ENCODE measurements at places on chromosomes 7 and 10.

DNA sequence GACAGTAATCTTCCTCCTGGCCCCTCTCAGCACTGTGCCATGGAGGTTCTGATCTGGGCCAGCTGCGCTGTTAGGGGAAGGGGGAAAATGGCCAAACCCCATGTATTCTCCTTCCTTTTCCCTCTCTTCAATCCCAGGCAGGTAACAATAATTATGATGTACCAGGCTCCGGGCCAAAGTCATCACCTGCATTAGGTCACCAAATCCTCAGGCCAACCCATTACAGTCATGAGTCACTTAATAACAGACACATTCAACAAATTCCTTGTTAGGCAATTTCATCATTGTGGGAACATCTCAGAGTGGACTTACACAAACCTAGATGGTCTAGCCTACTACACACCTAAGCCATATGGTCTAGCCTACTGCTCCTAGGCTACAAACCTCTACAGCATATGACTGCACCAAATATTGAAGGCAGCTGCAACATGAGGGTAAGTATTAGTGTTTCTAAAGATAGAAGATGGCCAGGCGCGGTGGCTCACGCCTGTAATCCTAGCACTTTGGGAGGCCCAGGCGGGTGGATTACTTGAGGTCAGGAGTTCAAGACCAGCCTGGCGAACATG is 2.2 kb upstream of the HSPB1 start:
- DNase-seq, result no peak

DNA sequence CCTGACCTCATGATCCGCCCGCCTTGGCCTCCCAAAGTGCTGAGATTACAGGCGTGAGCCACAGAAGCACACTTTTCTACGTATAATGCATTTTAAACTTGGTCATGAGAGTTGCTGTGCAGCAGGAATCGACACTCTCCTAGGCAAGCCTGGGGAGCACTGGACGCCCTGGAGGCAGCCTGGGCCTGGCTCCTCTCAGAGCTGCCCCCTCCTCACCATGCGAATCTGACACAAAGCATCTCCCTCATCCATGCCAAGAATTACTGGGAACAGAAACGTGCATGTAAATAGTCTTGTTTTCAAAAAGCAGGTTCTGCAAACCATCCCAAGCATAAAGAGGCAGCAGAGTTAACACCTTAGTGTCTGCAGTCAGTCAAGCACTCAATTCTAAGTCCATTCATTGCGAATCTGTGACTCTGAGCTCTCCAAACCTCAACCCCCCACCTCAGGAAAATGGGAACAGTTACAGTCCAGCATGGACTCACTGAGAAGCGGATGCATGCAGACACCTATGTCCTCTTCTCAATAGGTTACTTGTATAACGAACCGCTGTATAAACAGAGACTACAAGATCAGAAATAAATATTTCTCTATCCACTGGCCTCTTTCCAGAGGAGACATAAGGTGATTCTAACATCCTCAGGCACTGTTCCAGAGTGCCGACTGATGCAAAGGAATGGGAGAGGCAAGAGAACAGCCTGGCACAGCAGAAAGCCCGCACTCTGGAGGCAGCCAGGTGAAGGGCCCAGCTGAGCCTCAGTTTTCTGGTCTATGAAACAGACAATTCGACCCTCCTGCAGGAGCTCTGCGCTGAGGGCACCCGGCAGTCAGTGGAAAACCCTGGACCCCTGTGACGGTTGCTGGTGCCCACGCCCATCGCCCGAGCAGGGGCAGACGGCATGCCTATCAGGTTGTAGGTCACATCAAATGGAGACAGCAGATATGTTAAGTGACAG is 68.9 kb downstream of the MAD1L1 start:
- peak; percentile 29 for DNase-seq

DNA sequence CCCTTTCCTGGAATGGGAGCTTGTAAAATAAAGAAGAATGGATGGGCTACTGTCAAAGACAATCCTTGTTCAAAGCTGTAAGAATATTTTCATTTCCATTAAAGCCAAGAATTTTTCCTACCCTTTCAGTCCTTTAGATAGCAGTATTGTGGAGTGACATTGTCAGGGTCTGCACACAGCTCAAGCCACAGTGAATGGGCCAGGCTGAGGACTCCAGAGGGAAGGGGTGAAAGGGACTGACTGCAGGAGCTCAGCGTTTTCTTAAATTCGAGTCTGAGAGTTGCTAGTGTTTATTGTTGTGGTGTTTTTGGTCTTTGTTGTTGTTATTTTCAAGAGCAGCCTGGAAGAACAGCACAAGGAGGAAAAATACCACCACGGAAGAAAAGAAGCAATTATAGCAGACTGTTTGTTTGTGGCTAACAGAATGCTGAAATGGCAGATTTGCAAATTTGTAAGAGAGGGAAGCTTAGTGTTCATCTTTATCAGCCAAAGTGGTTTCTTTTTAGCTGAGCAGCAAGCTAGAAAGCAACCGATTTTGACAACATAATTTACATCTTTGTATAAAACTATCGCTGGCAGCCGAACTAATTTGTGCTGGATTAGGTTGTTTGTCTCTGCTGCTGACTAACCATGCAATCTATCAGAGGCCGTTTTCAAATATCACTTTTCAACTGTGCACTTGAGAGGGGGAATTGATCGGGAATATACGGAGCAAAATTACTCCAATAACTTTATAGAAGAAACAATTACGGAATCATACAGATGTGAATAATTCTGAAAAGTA is 192.1 kb downstream of the LRMDA start:
- DNase-seq, result no peak

- no peak for DNase-seq
Observed at GRCh38 chr7:103781409-103781808, 208.0 kb downstream of the RELN start.

DNA sequence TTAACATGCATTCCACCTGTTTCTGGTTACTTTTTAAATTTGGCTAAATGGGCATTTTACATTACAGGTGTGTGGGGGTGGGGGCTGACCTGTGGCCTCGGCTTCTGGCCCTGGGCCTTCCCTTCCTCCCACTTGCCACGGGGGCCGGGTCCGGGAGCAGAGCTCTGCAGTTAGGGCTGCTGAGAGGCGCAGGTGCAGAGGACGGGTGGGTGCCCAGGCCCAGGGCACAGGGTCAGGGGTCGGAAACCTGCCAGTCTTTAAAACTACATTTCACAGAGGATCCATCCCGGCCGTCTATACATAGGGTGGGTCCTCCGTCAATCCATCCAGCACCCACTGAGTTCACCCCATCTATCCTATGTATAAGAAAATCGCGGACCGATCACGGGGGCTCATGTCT is 106.5 kb upstream of the INSIG1 start:
- DNase-seq, result no peak

- DNase-seq, result no peak
Observed at GRCh38 chr10:121974019-121974534, 940 bp downstream of the NSMCE4A start.

DNA sequence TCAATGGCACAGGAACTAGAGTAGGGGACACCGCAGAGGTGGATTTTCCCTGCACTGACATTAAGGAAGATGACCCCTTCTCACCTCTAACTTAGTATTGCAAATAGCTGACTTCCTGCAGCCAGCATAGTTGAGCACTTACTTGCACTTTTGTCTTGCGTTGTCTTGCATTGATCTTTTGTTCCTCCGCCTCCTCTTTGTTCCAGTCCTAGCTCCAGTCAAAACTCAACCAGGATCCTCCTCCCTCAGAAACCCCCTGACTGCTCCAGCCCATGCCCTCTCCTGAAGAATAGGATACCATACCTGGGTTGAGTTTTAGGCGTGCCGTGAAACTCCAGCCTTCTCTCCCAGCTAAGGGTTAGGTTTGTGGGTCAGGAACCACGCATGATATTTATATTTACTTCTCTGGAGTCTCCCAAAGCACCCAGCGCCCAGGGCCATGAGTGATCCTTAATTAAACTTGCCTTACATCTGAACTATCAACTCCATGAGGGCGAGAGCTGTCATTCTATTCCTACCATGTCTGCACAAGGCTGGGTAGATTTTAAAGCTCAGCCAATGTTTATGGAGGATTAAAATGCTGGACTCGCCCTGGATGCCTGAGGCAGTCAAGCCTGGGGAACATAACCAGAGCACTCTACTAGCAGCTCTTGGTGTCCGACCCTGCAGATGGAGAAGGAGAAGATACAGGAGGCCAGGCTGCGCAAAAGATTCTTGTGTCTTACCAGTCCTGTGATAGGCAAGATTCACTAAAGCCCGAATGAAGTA is 14.1 kb downstream of the ZNF467 start:
- DNase-seq, result no peak

GRCh38 chr10:103470761-103471653 is 8.0 kb downstream of the CALHM3 start:
- no peak for DNase-seq

GRCh38 chr10:6721964-6722615 is 142.0 kb upstream of the PRKCQ start:
- no peak for DNase-seq

GRCh38 chr10:36666451-36666850 is 458.9 kb upstream of the ANKRD30A start:
- no peak for DNase-seq

DNA sequence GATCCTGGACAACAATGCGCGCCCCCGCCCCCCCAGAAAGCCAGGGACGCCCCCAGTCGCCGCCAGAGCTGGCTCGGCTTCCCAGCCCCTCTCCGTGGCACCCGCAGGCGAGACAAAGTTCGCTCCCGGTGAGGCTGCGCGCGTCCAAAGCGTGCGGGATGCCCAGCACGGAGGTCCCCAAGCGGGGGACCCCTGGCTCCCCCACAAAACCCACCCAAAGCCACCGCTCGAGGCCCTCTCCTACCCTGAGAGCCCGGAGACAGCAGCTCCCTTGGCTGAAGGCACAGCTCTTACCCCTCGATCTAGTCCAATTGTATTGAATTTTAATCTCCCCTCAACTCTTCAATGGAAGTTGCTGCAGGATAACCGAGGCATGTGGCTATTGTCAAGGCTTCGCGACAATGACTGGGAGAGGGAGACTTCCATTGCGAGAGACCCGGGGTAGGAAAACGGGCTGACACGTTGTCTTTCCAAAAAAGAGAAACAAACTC is 305.3 kb downstream of the PRPF18 start:
- DNase-seq, result no peak

DNA sequence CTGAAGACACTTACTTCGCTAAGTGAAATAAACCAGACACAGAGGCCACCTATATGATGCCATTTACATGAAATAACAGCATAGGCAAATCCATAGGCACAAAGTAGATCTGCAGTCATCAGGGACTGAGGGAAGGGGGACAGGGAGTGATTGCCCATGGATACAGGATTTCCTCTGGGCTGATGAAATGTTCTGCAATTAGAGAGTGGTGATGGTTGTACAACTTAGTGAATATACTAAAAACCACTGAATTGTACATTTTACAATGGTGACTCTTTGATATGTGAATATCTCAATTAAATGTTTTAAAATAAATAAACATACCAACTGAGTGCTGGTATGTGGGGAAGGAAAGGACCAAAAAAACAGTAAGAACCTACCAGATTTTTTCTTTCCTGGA is 20.4 kb downstream of the PPA1 start:
- DNase-seq, result no peak

- no peak for DNase-seq
Observed at GRCh38 chr10:124388476-124388822, 30.3 kb downstream of the OAT start.

DNA sequence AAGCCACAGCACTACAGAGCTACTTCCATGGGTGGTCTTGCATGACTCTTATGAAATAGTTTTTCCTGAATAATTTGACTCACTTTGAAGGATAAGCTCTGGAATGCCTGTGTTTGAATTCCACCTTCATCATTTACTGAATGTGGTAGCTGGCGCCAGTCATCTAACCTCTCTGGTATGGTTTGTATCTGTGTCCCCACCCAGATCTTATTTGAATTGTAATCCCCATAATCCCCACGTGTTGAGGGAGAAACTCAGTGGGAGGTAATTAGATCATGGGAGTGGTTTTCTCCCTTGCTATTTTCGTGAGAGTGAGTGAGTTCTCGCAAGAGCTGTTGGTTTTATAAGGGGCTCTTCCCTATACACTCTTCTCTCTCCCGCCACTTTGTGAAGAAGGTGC is 11.2 kb upstream of the SLC13A1 start:
- DNase-seq, result no peak

DNA sequence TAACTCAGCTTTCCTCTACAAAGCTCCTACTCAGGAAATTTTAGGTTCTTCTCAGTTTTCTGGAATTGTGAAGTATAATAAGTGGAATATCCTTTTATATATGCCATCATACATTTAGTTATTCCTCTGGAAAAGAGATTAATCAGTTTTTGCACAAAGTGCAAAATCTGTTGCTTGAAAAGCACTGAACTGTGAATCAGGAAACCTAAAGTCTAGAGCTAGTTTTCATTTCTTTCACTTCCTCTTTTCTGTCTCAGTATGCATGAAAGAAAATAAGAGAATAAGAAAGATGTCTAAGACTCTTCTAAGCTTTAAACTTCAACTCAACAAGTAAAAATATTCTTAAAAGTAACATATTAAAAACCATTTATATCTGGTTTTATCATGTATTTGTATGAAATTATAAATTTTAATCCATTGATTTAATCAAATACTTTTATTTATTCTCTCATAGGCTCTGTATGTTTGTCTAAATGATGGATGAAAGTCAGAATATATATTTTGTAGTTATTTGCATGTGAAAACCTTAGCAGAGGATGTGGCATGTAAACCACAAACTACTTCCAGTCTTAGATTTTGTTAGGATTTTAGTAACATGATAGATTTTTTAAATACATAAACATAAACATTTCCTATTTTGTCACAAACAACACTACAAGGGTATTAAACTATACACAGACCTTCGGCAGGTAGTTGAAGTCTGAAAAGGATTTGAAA is 1073.0 kb downstream of the XPNPEP1 start:
- DNase-seq, result no peak

DNA sequence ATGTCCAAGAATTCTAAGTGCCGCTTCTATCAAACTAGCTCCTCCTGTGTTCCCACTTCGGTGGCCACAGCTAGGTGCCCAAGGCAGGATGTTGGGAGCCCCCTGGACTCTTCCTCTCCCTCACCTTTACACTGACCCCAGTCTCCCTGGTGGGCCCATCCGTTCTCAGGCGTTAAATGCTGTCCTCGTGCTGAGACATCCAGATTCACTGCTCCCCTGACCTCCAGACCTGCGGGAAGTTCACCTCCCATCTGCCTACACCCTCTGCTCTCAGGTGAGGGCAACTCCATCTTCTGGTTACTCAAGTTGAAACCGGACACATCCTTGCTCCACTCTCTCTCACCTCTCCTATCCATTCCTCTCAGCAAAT is 114.3 kb downstream of the ARHGAP22 start:
- DNase-seq, result no peak

DNA sequence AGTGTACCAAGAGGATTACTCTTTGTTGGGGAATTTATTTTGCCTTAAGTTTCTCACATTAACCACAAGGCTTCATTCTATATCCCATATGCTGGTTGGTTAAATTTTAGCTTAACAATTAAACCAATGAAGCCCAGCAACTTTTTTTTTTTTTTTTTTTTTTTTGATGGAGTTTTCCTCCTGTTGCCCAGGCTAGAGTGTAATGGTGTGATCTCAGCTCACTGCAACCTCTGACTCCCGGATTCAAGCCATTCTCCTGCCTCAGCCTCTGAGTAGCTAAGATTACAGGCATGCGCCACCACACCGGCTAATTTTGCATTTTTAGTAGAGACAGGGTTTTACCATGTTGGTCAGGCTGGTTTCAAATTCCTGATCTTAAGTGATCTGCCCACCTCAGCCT is 75.0 kb upstream of the MKX start:
- no peak for DNase-seq

GRCh38 chr7:6590645-6591110 is 857 bp downstream of the INTS15 start:
- DNase-seq, result no peak

GRCh38 chr7:135510592-135511183 is 786 bp upstream of the CNOT4 start:
- DNase-seq, result peak; percentile 46

GRCh38 chr7:138460176-138460648 is at the start of gene TRIM24:
TRIM24 (plus strand) TSS chr7:138460259; CDS start chr7:138460549, 290 bp downstream.
- no peak for DNase-seq

All from ecto neural progenitor cell (in vitro differentiated cells).